ENCODE measurements at places on chromosomes 11 and 22. TPM values are rescaled to one million over a fixed set of nuclear protein-coding genes. Genes with fewer than 3 reads are reported as not detected.
A peak's percentile ranks its signal among the peaks of the same experiment; 100 is the strongest.

DNA sequence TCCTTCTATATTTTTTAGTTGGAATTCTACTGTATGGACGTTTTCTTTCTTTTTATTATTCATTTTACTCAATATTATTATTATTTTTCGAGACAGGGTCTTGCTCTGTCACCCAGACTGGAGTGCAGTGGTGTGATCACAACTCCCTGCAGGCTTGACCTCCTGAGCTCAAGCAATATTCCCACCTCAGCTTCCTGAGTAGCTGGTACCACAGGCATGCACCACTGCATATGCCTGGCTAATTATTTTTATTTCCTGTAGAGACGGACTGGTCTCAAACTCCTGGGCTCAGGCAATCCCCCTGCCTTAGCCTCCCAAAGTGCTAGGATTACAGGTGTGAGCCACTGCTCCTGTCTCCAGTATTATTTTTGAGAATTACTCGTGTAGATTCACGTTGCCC, 34.0 kb upstream of the CCDC134 start:
- DNase-seq = no peak

DNA sequence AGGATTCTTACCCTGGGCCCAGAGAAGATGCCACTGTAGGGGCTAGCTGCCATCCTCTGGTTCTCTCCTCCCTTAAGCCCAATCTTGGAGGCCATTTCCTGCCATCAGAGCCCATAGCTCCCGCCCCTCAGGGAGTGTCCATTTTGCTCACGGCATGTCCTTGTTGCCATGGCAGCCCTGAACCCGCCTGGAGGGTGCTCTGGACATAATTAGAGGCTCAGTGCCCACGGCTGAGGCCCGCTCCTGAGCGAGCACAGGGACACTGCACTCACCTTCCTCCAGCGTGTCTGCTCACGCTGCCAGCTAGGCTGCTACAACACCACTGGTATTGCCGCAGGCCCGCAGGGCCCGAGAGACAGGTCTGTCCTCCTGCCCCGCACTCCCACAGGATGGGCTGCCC, 11.1 kb upstream of the SUSD2 start:
- DNase-seq = no peak

The CD59 gene
- total RNA-seq = 97.4 TPM

GRCh38 chr22:29044657-29045176, 16.9 kb downstream of the C22orf31 start:
- DNase-seq = no peak

The NRIP3 gene
- 0.62 TPM for total RNA-seq

- no peak for DNase-seq
These were observed 22.7 kb upstream of the BDNF start for GRCh38 chr11:27722953-27723344.

- peak; percentile 82 for DNase-seq
These were observed at the start of gene PRAME for GRCh38 chr22:22558972-22559603. Gene PRAME, minus strand, starts transcription at chr22:22559265. Its CDS starts 2,433 bp downstream, at chr22:22556832.

DNA sequence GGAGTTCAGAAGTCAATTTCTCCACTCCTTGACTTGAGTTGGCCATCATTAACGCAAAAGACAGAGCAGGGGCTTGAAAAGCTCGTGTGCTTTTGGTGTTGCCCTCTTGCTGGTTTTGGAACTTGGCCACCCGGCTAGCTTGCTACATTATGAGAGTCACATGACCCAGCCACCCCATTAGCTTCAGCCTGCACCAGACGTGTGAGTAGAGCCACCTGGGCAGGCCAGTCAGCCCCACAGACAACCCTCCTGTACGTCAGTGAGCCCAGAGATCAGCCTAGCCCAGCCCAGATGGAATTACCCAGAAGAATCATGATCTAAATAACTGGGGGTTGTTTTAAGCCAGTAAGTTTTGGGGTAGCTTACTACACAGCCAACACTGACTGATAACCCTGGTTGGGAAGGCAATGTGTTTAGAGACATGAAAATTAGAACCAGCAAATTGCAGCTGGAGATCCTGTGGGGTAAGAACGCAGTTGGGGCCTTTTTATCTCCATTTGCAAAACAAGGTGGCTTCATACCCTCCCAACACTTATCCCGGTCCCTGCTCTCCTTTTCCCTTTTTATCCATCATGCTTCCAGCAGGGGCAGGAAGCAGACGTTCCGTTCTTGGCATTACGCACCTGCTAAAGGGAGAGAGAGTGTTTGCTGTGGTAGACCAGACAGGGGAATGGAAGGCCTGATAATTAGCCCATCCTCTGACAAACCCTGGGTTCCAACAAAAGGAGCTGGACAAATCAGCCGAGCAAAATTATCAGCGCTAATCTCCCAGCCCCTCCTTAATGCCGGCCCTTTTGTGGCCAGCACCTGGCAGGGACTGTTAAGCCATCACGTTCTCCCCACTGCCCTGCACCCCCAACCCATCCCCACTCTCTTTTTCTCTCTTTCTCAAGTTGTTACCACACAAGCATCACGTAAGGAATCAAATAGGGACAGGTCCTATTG, 548.7 kb upstream of the CADM1 start:
- DNase-seq = no peak

The UPB1 gene
- 0.40 TPM for total RNA-seq

The SIRT3 gene
- total RNA-seq = 12.7 TPM

The FANCF gene
- 15.7 TPM for total RNA-seq

DNA sequence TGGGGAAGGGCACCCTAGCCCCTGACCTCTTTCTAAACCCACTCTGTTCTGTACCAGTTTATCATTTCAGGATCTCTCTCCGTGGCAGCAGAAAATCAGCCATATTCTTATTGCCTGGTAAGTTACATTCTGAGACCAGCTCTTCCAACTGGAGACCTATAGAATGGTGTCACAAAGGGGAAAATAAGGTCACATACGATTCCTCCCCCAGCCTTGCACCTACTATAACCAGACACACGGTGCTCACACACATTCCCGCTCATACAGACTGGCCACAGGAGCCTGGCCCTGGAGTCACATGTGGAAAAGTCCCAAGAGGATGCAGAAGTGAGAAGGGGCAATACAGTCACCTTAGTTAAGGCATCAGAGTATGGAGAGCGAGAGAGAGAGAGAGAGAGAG, 7.5 kb downstream of the MS4A8 start:
- no peak for DNase-seq

DNA sequence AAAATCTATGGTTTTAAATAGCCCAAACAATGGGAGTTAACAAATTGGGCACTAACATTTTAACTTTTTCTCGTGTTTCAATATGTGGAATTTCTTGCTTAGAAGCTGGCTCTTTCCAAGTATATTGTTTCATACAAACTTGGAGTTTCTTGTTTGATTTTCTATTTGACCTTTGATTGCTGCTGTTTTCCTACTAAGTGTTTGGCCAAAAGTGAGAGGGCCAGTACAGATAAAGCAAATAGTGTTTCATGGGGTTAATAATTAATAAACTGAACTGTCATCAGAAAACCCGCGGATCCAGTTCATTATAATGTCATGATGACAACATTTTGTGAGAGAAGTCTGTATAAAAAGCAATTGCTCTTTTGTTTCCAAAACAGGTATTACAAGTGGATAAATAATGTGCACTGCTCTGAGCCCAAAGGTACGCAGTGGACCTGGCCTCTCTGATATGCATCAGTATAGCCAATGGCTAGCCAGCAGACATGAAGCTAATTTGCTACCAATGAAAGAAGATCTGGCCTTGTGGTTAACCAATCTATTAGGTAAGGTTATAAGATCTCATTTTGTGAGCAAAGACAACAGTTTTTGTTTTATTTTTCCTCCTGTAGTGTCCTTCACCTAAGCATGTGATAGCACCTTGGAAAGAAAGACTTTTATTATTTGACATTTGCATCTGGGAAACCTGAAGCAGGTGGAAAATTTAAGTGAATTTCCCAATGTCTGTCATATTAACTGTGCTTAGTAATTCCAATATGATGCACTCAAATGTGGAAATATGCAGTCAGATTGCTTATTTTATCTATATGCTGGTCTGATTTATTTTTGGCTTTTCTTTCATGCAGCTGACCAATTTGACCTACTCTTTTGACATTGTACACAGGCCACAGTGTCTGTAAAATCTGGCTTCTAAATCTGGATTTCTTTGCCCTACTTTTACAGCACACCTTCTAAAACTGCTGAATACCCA, 8.3 kb downstream of the GAS2 start:
- DNase-seq = no peak

DNA sequence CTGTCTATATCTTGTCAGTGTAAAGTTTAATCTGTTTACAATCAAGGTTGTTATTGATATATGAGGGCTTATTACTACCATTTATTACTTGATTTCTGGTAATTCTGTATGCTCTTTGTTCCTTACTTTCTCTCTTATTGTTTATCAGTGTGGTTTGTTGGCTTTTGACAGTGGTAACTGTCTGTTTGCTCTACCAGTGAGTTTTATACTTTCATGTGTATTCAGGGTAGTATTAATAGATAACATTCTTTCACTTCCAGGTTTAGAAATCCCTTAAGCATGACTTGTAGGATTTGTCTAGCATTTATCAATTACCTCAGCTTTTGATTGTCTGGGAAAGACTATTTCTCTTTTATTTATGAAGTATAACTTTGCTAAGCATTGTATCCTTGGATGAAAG, 37.5 kb upstream of the SLC22A25 start:
- no peak for DNase-seq

The CD44 gene
- 518 TPM for total RNA-seq

DNA sequence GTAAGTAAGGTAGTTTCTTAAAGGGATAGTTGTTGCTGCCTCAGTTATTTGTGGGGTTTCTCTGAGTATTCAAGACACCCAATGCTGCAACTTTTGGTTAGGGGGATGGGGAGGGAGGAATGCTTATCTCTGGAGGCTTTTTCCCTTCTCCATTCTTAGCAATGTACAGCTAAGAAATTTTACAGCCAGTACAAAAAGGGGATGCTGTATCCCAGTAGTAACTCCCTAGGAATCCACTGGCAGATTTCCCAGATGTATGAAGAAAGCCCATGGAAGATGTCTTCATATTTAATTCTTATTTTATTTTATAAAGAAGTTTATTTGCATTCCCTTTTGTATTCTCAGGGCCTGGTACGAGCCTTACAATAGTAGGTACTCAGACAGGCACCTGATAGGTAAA, 154.8 kb downstream of the ENTHD1 start:
- no peak for DNase-seq

- no peak for DNase-seq
These were observed 2.4 kb upstream of the KAT5 start for GRCh38 chr11:65709661-65710060.

DNA sequence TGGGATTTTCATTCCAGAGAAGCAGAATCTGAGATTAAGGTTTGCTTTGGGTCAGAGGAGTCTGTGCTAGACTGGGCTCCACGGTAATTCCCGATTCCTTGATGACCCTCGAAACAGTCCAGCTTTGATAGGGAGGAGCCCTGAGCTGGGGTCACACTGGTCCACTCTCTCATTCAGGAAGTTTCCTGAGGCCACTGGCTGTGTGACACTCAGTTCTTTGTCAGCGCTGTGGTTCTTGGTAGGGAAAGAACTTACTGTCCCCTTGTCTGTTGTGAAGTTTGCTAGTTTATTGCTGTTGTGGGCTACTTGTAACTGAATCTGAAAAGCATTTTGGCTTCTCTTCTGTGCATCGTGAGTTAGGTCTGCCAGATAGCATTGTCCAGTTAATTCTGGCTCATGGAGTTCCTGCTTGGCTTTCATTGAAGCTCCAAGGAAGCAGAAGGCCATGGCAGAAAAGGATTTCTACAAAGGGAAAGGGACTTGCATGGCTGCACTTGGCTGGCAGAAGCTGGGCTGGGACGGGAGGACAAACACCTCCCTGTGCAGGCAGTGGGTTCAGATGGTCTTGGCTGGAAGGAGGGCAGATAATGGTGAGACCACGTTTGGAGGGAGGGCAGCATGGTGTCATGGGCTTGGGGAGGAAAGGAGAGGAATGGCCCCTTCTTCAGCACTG, 23.3 kb downstream of the BCR start:
- DNase-seq = no peak

GRCh38 chr11:2271077-2271326, 614 bp upstream of the ASCL2 start:
- peak; percentile 44 for DNase-seq

DNA sequence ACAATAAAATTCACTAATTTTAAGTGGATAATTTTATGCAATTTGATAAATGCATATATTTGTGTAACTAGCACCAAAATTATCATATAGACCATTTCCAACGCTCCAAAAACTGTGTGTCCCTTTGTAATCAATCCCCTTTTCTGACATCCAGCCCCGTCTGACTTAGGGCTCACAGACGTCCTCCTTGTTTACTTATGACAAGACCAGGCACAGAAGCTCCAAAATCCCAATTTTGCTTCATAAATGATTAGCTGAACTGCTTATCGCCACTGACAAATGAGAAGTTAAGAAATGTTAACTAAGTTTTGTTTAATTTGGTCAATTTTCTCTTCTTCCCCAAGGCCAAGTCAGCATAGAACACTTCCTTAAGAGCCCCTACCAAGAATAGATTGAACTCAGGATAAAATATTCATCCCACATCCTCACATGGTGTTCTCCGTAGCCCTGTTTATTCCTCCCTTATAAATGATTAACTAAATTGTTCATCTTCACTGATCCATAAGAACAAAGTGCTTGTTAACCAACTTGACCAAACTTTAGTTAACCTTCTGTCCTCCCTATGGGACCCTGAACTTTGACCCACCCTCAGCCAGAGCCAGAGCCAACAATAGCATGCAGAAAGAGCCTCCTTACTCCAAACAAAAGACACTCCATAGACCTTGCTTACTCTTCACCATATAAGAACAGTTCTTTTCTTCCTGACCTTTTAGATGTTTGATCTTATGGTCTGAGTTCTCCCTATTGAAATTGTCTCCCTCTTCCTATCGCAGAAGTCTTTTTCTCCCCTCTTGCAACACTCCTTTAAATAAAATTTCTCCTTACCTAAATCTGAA, 30.8 kb upstream of the GLYAT start:
- no peak for DNase-seq

The CBLIF gene
- total RNA-seq = not detected

DNA sequence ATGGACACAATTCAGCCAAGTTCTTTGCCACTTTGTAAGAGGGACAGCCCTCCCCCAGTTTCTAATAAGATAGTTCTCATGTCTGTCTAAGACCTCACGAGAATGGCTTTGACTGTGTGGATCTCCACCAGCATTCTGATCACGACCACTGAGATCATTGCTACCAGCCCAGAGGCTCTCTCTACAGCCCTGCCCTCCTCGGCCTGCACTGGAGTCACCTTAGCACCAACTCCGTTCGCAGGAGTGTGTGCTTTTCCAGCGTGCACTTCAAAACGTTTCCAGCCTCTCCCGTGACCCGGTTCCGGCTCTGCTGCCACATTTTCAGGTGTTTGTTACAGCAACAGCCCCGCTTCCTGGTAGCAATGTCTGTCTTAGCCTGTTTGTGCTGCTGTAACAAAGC, 26.2 kb downstream of the TSPAN32 start:
- no peak for DNase-seq

The SMIM35 gene
- total RNA-seq = 0.27 TPM

DNA sequence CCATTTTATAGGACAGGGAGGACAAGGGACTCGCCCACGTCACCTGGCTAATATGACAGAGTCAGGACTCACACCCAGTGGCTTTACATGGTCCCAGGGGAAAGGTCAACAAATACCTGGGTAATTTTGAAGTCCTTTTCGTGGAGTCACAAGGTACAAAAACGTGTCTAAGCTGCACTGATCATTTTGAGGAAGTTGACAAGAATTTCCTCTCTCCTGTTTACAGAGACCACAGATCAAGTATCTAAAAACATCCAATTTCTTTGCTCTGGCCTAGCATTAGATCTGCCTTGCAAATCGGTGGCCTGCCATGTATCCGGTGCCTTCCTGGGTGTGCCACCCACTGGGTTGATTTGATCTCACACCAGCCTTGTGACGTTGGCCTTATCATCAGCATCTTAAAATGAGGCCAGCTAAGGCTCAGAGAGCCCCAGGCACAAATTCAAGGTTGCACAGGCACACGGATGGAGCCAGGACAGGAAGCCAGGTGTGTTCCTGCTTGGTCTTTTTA, 17.6 kb downstream of the GDPD5 start:
- DNase-seq = peak; percentile 81

GRCh38 chr11:116211147-116211546, 561.6 kb downstream of the BUD13 start:
- no peak for DNase-seq

All from activated CD4-positive, alpha-beta T cell treated with anti-CD3 and anti-CD28 coated beads, Interleukin-2, amount 10 ng/mL, durations not matched to agents 7 days and 5 days (primary cell).